Pancreas (tissue), 10 donors: ENCODE measurements at places on chromosomes 1 and 21. TPM values are rescaled to one million over a fixed set of nuclear protein-coding genes. Genes with fewer than 3 reads are reported as not detected.

DNA sequence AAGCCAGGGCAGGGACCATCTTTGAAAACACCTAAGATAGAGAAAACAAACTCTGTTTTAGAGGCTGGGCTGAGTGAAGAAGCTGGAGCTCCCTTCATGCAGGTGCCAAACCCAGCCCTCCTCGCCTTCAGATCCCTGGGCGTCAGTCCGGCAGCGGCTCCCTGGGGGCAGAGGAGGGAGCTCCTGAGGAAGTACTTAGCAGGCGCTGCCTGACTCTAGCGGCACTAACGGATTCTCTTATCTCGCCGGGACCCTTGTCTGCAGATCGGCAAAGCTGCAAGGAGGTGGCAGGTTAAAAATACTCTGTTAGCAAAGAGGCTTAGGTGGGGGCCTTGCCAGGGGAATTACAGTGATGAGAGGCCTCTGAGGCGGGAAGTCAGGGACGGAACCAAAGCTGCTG, 79.6 kb downstream of the PLXNA2 start:
- DNase-seq, result no peak

GRCh38 chr21:31514598-31514997, 144.9 kb upstream of the SOD1 start:
- peak; percentile 43 for DNase-seq

The SELENOF gene
- 93.7 TPM for total RNA-seq

DNA sequence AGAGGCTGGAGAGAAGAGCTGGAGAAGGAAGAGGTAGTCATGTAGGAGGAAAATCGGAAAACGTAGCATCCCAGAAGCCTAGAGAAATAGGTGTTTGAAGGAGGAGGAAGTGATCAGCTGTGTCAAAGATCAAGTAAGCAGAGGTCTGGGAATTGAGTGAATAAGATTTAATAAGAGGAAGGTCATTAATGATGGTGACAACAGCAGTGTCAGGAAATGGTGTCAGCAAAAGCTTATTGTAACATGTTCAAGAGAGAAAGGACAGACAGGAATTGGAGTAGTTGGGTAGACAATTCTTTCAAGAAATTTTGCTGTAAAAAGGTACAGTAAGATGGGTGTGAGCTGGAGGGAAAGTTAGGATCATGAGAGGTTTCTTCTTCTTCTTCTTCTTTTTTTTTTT, 41.6 kb upstream of the SLC6A9 start:
- DNase-seq, result no peak

DNA sequence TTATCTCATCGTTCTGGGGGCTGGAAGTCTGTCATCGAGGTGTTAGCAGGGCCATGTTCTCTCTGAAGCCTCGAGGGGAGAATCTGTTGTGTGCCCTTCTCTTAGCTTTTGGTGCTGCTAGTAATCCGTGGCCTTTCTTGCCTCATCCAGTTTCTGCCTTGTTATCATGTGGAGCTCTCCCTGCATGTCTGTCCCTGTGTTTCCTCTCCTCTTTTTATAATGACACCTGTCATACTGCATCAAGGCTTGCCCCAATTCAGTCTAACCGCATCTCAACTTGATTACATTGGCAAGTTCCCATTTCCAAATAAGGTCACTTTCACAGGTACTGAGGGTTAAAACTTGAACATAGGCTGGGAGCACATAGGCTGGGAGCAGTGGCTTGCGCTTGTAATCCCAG, 82.6 kb upstream of the CNIH3 start:
- no peak for DNase-seq

The MPZ gene
- 0.51 TPM for total RNA-seq

- DNase-seq, result no peak
Observed at GRCh38 chr1:62833529-62833928, 49.6 kb downstream of the ATG4C start.

The ADAMTS1 gene
- 20.5 TPM for total RNA-seq

The ADORA1 gene
- total RNA-seq, result 17.9 TPM

The GSTM1 gene
- total RNA-seq, result 26.9 TPM

DNA sequence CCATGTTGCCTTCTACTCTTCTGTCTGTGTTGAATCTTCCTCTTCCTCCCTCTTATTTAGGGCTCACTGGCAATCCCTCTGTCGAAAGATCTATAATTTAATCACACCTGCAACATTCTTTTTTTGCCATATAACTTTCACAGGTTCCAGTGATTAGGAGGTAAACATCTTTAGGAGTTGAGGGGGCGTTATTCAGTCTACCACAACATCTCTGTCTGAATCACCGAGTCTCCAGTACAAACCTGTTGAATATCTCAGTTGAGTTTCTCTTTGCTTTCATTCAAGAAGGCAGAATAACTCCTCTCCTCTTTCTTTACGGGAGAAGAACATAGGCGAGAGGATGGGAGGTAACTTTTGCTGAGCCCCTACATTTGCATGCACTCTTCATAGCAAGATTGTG, 101.9 kb upstream of the CDC42BPA start:
- no peak for DNase-seq

DNA sequence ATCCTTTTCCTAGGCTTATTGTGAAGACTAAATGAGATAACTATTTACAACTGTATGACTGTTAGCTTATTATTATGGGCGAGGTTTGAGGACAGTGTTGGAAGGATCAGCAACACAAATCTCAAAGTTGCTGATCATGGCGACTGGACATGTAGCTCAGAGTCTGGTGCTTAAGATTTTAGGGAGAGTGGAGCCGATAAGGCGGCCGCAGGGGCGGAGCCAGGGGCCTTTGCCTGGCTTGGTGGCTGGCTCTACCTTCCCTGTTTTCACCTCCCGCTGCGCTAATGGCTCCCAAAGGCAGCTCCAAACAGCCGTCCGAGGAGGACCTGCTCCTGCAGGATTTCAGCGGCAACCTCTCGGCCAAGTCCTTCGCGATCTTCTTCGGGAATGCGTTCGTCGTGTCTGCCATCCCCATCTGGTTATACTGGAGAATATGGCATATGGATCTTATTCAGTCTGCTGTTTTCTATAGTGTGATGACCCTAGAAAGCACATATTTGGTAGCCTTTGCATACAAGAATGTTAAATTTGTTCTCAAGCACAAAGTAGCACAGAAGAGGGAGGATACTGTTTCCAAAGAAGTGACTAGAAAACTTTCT, 45.5 kb downstream of the GIPC2 start:
- no peak for DNase-seq

The LCE1A gene
- total RNA-seq, result not detected

The AMY1A gene
- 0.67 TPM for total RNA-seq

GRCh38 chr1:238647877-238648276, 738.5 kb upstream of the CHRM3 start:
- no peak for DNase-seq

DNA sequence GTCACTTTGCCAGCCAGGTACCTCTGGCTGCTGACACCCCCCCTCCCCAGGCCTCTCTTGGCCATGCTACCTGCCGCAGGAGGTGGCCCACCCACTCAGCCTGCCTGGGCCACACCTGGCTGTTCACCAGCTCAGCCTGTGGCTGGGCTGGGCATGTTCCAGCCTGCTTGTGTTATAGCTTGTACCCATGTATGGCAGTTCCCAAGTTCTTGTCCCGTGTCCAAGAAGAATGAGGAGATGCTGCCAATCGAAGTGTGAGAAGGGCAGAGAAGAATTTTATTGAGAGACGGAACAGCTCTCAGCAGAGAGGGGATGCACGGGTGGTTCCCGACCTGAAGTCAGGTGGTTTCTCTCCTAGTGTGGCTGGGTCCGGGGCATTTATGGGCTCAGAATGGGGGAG, 3.9 kb upstream of the MMEL1 start:
- no peak for DNase-seq

The EFNA3 gene
- total RNA-seq, result 1.2 TPM

- DNase-seq, result no peak
Observed at GRCh38 chr1:114431026-114431425, 80.0 kb downstream of the TRIM33 start.

The CD52 gene
- 7.8 TPM for total RNA-seq

The ARHGAP30 gene
- 0.83 TPM for total RNA-seq

GRCh38 chr1:199746666-199747384, 280.7 kb upstream of the NR5A2 start:
- no peak for DNase-seq

- no peak for DNase-seq
Observed at GRCh38 chr1:40868051-40868723, 6.0 kb upstream of the CITED4 start.

The OR6K3 gene
- total RNA-seq, result not detected

The ITSN1 gene
- total RNA-seq, result 10.2 TPM

- no peak for DNase-seq
Observed at GRCh38 chr1:99850459-99851291, 514 bp downstream of the AGL start.

- no peak for DNase-seq
Observed at GRCh38 chr21:29466532-29466931, 167.8 kb downstream of the BACH1 start.

DNA sequence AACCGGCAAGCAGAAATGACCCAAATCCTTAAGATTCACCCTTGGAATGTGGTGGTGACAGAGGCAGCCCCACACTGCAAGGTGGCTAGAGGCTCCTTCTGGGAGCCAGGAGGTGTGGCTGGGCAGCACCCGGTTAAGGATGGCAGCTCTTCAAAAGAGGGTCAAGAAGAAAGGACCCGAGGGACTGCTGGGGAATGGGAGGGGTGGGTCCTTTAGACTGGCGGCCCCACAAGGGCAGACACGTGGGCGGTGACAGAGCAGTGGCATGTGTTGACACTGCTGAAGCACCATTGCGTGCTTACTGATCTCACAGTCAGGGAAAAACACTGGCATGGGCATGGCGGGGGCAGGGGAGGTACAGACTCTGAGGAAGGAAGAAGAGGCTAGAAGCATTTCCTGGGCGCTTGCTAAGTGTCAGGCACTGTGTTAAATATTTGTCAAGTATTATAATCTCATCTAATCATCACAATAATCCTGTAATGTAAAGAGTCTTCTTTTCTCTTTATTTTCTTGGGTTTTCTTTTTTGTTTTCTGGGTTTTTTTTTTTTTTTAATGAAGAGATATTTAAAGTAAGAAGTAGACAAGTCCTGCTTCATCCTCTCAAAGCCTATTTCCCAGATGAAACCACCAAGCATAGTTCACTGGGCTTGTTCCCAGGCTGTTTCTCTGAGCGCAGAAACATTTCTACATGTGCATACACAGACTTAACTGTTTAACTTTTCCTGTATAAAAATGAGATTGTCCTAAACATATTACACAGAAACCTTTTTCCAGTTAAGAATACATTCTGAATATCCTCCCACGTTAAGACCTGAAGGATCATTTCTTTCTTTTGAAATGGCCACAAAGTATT, 165.8 kb upstream of the EDN2 start:
- DNase-seq, result no peak
